ENCODE measurements at places on chromosomes 5 and 9.

- DNase-seq: no peak
Observed at GRCh38 chr5:6492934-6493333, 44.3 kb downstream of the UBE2QL1 start.

- DNase-seq: no peak
Observed at GRCh38 chr5:112907166-112907631, 14.8 kb downstream of the REEP5 start.

DNA sequence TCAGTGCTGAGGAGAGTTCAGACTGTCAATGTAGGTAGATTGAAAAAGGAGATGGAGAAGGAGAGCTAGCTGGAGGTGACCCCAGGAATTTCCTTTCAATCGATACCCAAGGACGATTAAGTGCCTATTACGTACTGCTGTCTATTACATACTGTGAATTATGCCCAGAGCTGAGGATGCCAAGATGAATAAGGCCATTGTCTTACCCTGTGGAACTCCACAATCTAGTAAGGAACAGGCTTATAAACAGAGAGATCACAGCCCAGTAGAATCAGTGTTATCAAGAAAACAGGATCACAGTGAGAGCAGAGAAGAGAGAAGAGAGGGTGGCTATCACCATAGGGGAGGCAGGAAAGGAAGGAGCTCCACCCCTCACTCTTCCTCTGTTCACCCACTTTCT, 54.1 kb upstream of the PDE8B start:
- no peak for DNase-seq

DNA sequence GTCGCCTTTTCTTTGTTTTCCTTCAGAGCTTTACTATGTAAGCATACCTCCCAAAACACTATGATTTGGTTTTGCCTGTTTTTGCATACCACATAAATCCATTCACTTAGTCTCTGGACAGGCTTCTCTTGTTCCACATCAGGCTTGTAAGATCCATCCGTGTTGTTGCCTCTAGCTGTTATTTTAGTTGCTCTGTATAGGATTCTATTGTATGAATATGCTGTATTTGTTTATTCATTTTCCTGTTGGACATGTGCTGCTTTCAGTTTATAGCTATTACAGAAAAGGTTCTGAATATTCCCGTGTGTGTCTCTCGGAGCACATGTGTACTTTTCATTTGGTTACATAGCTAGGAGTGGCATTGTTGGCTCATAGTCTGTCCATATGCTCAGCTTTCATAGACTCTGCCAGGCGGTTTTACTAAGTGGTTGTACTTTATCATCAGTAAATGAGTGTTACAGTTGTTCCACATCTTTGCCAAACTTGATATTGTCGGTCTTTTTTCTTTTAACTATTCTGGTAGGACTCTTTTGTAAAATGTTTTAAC, 41.8 kb downstream of the NUP214 start:
- DNase-seq: no peak

GRCh38 chr9:82558346-82558745, 504.6 kb downstream of the RASEF start:
- DNase-seq: no peak

All from activated naive CD4-positive, alpha-beta T cell treated with anti-CD3 and anti-CD28 coated beads for 36 hours (primary cell).